ENCODE measurements at places on chromosomes 2 and 18.
A peak's percentile ranks its signal among the peaks of the same experiment; 100 is the strongest.

- no peak for DNase-seq
Observed at GRCh38 chr18:62368100-62368499, 43.0 kb downstream of the TNFRSF11A start.

- DNase-seq = peak; percentile 94
Observed at GRCh38 chr18:57649556-57650500, 28.2 kb upstream of the NARS1 start.

DNA sequence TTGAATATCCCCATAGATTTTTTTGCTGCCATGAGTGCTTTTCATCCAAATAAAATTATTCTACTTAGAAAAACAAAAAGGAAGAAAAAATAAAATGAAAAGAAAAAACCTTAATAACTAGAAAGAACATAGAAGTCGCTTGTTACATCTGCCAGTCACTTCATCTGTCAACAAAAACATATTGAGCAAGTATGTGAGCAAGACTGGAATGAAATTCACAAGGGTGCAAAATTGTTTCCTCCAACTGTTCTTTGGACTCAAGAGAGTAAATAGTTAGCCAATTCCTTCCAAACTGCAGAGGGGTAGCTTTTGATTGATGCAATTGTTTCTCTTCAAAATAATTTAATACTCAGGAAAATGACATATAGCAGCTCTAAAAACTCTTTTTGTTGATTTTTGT, 336.3 kb upstream of the CDH7 start:
- DNase-seq = no peak

DNA sequence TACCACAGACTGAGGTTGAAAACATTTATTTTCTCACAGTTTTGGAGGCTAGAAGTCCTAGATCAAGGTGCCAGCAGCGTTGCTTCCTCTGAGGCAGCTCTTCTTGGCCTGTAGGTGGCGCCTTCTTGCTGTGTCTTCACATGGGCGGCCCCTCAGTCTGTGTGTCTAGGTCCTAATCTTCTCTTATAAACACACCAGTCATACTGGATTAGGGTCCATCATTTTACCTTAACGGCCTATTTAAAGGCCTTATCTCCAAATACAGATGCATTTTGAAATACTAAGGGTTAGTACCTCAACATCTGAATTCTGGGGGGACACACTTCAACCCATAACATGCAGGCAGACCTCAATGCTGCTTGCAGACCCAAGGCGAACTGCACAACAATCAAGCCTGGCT, 4.4 kb upstream of the RMC1 start:
- DNase-seq = peak; percentile 92

- no peak for DNase-seq
Observed at GRCh38 chr2:226733927-226734564, 65.6 kb downstream of the IRS1 start.

DNA sequence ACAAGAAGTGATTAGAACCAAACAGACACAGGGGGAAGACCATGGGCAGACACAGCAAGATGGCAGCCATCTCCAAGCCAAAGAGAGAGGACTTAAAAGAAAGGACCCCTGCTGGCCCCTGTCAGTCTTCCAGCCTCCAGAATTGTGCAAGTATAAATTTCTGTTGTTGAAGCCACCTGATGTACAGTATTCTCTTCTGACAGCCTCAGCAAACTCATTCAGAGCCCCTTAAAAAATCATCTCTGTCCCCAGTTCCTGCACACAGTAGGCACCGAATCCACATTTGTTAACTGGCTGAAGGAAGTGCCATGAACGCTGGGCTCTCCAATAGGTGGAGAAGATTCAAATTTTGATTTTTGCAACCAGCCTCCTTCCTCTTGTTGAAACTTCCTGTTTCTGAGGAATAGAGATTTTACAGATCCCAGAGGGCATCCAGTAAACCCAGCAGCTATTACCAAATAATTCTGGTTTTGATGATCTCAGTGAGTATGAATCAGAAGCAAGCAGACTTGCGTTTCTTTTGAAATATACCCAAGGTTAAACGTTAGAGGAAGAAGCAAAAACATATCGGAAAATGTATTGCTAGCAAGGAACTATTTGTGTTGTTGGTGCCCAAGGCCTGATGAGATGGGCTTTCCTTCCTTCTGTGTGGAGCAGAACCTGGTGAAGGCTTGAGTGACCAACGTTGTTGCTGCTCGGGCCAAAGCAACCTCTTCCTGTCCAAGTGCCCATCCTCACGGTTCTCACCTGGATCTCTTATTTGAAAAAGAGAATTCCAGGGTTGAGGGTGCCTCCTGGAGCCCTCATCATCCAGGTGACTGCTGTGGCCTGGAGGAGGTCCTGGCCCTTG, 47.7 kb upstream of the PLB1 start:
- peak; percentile 92 for DNase-seq

DNA sequence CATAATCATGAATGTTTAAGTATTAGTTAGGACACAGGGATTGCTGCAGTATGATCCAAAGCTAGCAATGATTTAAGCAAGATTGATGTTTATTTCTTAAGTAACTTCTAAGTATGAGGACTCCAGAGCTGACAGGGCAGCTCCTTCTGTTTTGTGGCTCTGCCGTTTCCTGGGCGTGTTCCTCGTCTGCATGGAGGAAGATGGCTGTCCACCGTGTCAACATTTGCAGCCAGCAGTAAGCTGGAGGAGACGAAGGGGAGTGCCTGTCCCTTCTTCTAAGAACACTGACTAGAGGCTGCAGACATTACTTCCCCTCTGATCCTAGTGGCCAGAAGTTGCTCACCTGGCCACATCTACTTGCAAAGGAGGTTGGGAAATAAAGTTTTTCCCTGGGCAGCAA, 144.1 kb downstream of the MYO1B start:
- no peak for DNase-seq

DNA sequence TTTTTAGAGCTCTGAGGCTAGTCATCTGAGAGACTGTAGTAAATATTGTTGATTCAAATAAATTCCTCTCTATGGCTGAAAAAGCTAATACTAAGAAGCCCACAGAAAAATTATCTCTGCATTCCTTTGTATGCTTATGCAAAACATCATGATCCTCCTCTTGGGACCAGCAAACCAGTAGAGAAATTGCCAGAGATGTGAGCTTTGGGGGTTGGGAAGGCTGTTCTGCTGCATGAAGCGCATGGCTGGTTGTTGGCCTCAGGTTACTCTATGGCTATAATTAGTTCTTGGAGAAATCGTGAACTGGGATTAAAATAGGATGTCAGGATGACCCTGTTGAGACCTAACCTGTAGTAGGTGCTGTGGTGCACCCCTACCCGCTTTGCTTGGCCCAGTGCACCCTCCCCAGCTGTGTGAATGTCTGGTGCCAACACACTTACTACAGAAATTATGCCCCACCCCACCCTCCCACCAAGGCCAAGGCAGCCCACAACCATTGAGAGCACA, 35.5 kb upstream of the C1D start:
- DNase-seq = no peak

GRCh38 chr2:10709290-10709939, 12.0 kb upstream of the ATP6V1C2 start:
- DNase-seq = peak; percentile 46
